ENCODE measurements at places on chromosomes 5 and 9. TPM values are rescaled to one million over a fixed set of nuclear protein-coding genes. Genes with fewer than 3 reads are reported as not detected.
A peak's percentile ranks its signal among the peaks of the same experiment; 100 is the strongest.

DNA sequence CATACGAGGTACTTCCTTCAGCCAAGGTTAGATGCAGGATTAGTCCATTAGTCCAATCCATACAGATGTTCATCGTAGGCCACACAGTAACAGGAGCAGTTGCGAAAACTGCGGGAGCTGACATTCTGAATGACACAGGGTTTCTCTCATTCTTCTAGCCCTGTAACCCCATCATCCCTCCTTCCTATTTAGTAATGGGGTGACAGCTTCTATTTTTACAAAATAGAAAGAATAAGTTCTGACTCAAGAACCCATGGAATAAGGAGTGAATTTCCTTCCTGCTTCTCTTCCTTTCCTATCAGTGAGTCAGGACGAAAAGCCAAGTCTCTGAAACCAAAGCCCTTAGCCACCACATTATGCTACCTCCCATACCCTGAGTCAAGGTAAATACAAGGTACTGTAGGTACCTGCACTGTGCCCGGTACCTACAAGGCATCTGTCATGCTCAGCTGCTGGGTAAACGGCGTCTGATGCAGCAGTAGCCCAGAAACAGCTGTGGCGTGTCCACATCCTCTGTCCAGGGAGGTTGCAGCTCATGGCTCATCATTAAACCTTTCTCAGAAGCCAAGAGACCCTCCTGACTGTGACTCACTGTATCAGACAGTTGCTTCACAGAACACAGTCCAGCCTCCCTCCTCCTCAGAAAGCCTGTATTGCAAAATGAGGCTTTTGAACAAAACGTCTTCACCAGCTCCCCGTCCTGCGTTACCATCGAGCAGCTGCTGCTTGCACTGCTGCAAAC, 84.2 kb downstream of the ESM1 start:
- DNase-seq = no peak

- DNase-seq = no peak
Measured at GRCh38 chr5:61491861-61492260, 159.8 kb downstream of the ZSWIM6 start.

- peak; percentile 56 for DNase-seq
Measured at GRCh38 chr5:23139338-23140171, 286.4 kb upstream of the CDH12 start.

Gene GRXCR2
- total RNA-seq = not detected

DNA sequence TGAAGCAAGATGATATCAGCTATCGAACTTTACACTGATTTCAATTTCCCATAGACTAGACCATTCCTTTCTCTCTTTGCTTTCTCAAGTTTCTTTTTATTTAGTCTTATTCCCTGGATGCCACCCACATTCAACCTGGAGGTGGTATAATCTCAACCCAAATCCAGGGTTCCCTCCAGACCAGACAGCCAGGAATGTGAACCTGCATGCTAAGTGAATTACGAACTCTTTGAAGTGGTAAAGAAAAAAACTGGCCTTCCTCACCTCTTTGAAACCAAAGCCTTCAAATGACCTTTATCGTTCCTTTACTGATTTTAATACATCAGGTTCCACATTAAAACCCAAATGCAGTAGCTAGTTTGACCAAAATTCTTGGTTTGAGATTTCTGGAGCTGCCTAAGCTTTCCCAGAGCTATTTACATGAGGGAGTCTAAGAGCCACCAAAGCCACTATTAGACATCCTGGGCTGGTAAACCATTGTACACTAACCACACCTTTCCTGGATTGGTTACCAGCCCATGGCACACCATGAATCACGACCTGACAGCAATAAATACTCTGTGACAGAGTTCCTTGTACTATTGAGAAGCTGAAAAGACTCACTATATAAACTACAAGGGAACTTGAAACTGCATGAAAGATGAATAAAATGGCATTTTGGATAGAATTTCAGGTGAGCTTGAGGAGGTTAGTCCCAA, 323.7 kb downstream of the ADAMTS6 start:
- peak; percentile 68 for DNase-seq

Gene NR5A1
- 0.16 TPM for total RNA-seq

DNA sequence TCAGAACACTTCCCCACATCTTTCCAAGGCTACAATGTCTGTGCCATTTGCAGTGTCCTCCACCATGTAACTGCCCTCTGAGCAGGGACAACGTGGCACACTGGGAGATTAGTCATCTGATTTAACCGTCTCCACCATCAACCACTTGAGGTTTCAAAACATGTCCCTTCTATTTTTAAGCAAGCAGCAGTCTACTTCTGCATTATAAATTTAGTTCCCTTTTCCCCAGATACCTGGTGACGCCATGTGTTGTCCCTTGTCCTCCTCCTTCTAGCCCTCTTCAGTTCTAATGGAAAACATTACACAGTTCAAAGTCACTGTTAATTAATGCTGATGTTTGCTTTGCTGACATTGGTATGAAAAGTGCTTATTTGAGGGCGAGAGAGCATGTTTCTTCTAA, 52.8 kb downstream of the ATP10B start:
- no peak for DNase-seq

- no peak for DNase-seq
Measured at GRCh38 chr9:36082931-36083330, 46.2 kb downstream of the RECK start.

GRCh38 chr9:93010704-93011103, 47.8 kb upstream of the SUSD3 start:
- no peak for DNase-seq

DNA sequence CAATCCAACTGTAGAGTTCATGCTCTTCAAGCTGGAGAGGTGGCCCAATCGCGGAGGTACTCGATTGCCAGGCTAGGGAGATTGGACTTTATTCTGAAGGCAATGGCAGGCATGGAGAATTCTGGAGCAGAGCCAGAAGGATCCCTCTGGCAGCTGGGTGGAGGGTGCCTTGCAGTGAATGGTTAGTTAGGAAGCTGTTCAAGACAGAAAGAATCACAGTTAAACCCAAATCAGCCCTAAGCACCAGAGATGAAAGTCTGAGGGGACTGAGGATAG, 182.4 kb downstream of the RGS3 start:
- DNase-seq = no peak

GRCh38 chr9:84652496-84653120, 16.9 kb upstream of the NTRK2 start:
- DNase-seq = peak; percentile 3

DNA sequence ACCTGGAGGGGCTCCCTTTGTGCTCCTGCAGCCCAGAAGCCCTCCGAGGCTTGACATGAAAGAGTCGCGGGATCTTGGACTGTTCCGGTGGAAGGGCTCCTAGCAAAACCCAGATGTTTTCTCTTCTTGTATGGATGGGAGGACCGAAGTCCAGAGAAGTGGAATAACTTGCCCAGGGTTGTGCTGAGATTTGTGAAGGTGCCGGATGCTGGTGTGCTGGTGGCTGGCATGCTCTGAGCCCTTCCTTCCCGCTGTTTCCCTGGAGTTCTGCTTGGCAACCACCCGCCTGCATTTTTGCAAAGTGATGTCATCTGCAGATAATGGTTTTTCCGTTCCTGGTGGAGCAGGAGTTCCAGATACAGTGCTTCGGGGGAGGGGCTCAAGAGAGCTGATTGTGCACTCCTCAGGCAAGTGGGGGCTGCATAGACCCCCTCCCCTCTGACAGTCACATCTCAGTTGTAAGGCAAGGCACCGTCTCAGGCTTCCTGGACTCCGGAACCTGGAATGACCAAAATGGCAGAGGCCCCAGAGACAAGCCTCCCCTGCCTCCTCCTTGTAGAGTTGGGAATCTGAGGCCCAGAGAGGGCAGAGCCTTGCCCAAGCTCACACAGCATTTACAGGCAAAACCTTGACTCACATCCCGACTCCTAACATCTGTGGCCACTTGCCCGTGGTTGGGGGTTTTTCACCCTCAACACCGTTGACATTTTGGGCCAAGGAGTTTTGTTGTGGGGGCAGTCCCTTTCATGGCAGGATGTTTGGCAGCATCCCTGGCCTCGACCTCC, 157.0 kb downstream of the RGS3 start:
- peak; percentile 91 for DNase-seq

DNA sequence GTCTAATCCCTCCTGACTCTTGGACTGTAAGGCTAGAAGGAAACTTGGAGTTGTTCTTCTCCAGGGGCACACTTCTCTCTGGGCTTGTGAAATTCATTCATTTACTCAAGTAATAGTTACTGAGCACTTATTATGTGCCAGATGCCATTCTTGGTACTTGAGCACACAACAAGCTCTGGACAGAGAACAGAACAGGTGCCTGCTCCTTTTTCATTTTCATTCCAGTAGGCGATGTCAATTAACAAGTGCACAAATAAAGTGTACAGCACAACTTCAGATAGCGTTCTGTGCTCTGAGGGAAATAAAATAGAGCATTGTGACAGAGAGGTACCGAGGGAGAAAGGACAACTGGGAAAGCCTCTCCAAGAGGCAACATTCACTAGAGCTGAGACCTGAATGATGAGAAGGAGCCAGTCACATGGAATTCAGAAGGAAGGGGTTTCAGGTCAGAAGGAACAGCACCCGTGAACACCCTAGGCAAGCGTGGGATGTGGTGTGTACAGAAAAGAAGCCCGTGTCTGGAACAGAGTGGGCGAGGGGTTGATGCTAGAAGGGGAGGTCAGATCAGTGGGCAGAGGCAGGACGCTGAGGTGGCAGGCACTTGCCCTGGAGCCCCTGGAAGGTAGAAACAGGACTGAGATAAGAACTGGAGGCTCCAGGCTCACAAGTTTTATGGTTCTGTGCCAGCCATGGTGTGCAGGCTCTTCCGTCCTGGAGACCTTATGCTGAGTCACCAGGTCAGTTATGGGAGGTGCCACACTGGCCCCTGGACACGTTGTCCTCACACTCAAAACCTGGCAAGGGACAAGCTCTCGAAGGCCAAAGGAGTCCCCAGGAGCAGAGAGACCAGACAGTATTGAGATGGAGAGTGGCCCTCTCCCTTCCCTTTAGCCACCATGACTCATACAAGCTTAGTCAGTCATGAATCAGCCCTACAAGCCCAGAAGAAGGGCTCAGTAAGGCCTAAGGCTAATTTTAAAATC, 7.2 kb upstream of the ABLIM3 start:
- peak; percentile 67 for DNase-seq

DNA sequence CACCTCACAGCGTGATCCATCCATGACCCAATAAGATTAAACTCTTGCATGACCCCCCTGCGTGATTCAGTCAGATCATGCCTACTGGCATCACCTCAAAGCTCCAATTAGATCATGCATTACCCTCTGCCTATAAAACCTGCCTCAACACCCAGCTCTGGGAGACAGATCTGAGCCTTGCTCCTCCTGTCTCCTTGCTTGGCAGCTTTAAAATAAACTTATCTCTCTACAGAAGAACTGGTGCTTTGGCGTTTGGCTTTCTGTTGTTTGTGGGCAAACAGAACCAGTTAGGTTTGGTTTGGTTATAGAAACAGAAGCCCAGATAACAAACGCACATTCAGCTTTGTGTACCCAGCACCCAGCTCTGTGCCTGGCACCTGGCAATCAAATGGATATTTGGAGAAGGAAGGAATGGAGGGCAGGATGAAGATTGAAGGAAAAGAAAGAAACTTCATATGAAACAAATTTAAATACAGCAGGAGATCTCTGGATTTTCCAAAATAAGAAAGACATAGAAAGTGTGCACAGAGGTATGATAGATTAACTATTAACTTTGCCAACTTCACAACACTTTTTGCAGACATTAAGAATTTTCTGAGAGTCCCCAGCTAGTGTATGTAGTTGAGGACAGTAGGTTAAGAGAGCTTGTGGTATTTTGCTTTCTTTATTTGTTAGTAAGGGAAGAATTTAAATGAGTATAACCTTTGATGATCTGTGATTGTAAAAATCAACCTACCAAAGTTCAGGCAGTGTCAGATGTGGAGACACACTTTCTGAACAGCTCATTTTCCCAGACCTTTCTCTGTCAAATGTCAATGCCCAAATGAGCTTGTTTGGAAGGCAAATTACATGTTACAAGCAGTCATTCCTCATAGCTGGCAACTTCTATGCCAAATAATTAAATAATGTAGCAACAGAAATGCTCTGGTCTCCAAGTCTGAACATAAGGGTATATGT, 102.1 kb upstream of the ASTN2 start:
- no peak for DNase-seq

Gene C5orf58
- not detected for total RNA-seq

Gene SVEP1
- total RNA-seq = not detected

DNA sequence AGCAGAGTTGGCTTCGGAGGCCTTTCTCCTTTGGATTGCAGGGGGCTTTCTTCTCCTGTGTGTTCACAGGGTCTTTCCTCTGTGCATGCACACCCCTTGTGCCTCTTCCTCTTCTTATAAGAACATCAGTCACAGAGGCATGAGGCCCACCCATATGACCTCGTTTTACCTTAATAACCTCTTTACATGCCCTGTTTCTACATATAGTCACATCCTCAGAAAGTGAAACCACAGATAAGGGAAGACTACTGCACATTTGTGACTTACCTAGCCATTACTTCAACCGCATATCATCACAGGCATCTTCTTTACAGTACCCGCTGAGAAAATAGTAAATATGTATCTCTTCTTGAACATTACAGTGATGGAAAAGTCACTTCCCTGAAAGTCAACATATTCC, 204.9 kb upstream of the TARS1 start:
- DNase-seq = no peak

Gene LHX2
- not detected for total RNA-seq

- DNase-seq = no peak
Measured at GRCh38 chr5:155029240-155029639, 15.7 kb downstream of the KIF4B start.

Gene ANKRD34B
- total RNA-seq = not detected

GRCh38 chr5:179290681-179291540, 54.4 kb downstream of the ADAMTS2 start:
- DNase-seq = no peak

Gene MLANA
- not detected for total RNA-seq

- DNase-seq = no peak
Measured at GRCh38 chr5:115599924-115600323, 2.4 kb downstream of the TICAM2 start.

- no peak for DNase-seq
Measured at GRCh38 chr5:125372694-125373631, 626.5 kb upstream of the ZNF608 start.

Gene AGXT2
- not detected for total RNA-seq

DNA sequence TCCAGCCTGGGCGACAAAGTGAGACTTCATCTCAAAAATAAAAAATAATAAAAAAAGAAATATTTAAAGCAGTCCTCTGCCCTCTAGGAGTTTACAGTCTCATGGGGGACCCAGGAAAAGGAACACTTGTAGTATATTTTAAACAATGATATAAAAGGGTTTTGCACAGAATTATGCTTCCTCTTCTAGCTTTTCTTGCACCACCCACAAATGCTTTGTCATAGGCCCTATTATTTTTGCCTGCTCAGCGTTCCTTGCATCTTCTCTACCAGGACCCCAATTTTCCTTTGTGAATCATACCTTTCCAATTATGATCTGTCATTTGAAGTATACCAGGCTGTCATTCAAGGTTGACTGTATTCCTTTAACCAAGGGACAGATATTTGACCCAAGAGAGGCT, 164.8 kb upstream of the CDKN2B start:
- DNase-seq = no peak

GRCh38 chr5:59522201-59522831, 371.2 kb downstream of the PDE4D start:
- DNase-seq = peak; percentile 18

All from HT-29 (cell line).